ENCODE measurements at places on chromosomes 5 and 9. TPM values are rescaled to one million over a fixed set of nuclear protein-coding genes. Genes with fewer than 3 reads are reported as not detected.

DNA sequence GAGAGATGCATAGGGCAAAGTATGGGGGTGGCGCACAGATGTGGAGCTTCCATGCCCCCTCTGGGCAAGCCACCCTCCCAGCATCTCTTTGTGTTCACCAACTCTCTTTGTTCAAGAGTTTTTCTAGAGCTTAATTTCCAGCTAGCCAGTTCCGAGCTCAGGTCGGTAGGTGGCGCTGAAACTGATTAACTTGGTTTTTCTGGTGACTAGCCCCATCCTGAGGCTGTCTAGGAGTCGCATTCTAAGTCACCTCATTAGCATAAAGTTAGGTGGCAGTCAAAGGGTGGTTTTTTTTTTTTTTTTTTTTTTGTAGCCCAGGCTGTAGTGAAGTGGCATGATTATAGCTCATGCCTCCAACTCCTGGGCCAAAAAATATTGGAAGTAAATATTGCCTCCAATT is 476.4 kb downstream of the KDM4C start:
- no peak for DNase-seq

GRCh38 chr5:145345511-145346287 is 489.4 kb downstream of the PRELID2 start:
- DNase-seq: no peak

GRCh38 chr5:6775571-6775970 is 62.3 kb downstream of the TENT4A start:
- no peak for DNase-seq

- no peak for DNase-seq
These were observed 70.3 kb upstream of the EPB41L4B start for GRCh38 chr9:109391176-109391575.

- DNase-seq: no peak
These were observed 3.2 kb upstream of the SMIM23 start for GRCh38 chr5:171782332-171782966.

- DNase-seq: no peak
These were observed 78.5 kb upstream of the PDE4D start for GRCh38 chr5:59972043-59972442.

DNA sequence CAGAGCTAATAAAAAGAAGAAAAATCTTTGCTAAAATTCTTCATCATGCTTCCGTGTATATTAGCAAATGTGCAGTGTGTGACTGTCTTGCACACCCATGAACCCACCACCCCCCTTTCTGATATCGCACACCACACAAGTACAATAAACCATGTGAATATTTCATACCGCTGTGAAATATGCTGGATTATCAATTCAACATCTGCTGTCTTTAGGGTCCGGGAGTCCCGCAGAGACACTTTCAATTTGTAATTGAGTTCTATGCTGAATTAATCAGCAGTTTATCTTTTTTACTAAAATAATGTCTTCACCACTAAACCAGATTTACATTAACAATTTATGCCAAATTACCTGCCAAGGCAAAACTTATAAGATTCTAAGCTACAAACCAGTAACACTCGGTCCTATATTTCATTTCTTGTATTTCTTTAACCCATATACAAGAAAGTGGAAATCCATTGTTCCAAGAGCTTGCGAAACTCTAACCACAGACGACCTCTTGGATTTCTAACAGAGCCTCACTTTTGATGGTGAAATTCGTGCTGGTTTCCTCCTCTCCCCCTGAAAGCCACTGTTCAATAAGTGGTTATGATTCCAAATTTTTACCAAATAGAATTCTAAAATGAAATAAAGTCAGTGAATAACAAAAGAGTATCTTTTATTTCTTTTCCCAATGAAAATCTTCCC is 44.2 kb downstream of the PSMB7 start:
- DNase-seq: no peak

- DNase-seq: no peak
These were observed 64.8 kb downstream of the ERCC6L2 start for GRCh38 chr9:95940265-95940664.

DNA sequence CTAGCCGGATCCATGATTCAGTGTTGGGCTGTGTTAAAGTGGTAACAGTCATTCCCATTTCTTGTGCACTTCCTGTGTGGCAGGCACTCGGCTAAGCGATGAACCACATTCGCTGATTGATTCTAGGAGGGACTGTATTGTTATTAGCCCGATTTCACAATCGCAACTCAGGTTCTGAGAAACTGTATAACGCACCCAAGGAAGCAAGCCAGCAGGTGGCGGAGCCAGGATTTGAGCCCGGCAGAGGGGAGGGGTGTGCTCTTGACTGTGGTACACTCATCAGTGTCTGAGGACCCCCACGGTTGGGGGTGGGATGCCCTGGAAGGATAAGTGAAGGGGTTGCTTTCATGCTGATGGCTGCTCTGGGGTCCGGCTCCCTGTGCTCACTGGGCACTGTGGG is 34.7 kb downstream of the LRSAM1 start:
- no peak for DNase-seq

- no peak for DNase-seq
These were observed 15.0 kb downstream of the CNTFR start for GRCh38 chr9:34574571-34574970.

DNA sequence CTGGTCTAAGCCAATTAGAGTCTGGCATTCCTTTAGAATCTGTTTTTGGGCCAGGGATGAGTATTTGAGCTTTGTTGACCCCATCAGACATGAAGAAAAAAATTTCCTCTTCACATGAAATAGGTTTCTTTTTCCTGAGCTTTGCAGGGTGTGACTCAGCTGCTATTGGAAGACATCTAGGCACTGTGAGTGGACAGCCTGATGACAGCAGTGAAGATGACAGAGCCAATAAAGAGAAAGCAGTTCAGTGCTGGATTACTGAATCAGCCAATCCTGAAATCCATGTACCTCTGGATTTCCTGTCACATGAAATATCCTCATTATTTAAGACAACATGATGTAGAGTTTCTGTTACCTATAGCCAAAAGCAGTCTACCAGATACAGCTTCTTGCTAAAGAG is 51.3 kb upstream of the GRIA1 start:
- DNase-seq: no peak

GRCh38 chr5:34608859-34609648 is 47.1 kb upstream of the RAI14 start:
- DNase-seq: peak; percentile 71

DNA sequence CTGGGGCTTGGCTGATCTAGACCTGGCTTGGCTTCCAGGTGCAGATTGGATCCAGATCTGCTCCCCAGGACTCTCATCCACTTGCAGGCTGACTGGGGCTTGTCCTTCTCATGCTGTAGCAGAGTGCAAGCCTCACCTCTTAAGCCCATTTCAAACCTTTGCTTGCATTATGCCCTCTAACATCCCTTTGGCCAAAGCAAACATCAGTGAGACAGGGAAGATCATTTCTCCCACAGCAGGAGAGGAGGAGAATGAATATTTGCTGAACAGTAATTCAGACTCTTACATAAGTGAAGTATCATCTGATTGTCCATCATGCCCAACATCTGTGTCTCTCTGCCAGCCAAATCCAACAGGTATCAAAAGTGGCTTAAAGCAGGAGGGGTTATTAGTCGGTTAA is 194.9 kb downstream of the C9orf152 start:
- DNase-seq: no peak

- no peak for DNase-seq
These were observed 23.5 kb upstream of the IL7R start for GRCh38 chr5:35833224-35833623.

DNA sequence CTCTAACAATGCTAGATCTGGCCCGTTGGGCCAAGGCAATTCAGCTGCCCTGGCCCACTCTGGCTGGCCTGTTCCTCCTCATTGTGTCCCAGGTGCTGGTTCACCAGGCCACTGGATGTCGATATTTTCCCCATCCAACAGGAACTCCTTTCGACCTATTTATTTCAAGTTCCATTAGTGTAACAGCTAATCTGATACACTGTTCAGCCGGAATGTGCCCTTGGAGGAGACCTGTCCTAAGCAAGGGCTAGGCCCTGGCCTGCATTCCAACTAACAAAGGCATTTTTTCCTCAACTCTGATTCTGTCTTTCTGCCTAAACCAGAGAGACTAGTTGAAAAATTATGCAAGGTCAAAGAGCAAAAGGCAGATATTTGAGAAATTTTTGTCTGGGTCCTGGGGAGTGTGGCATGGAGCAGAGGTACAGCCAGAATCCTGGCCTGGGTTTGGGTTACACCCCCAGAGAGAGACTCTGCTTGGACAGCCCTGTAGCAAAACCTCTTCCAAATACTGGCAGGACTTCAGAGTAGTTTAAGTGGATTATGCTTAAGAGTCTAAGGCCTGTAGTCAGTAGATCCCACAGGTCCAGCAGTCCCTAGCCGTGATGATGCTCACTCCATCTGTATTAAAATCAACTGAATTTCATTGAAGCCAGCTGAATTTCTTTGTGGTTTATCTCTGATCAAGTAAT is 36.1 kb downstream of the MARCHF11 start:
- DNase-seq: peak; percentile 10

GRCh38 chr9:120920806-120921178 is 5.8 kb downstream of the TRAF1 start:
- DNase-seq: no peak

DNA sequence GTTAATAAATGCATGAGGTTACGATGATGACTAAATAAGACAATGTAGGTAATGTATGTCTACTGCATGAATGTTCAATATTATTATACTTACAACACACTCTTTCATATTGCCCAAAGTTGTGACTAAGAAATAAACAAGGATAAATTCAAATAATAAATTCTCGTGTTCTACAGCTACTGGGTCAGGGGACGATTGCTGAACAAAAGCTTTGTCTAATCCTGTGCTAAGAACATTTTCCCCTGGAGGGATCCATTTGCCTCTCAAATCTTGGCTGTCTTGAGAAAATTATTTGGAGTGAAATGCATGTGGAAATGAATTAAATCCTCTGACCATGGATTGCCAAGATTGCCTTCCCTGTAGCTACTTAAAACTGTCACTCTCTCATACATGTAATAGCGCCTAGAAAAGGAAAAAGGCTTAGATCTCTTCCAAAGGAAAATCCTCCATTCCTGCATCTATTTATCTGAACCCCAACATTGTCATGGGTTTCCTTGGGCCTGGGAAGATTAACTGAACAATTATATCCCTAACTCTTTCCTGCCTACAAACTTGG is 893.8 kb upstream of the ACO1 start:
- no peak for DNase-seq

- DNase-seq: no peak
These were observed 282.4 kb upstream of the ADAMTS16 start for GRCh38 chr5:4857761-4858160.

DNA sequence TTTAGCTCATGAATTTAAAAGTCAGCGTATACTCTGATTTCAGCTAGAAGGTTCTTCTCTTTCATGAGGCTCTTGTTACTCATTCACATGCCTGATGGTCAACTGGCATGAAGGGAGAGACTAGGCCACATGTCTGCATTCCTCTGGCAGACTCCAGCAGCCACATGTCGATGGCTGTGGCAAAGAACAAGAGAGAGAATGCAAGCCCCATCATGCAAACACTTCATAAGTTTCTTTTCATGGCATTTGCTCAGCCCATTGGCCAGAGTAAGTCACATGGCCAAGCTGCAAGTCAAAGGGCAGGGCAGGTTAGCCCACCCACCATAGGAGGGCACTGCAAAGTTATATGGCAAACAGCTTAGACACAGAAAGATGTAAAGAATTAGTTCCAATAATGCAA is 5.4 kb downstream of the KCNV2 start:
- DNase-seq: peak; percentile 38

DNA sequence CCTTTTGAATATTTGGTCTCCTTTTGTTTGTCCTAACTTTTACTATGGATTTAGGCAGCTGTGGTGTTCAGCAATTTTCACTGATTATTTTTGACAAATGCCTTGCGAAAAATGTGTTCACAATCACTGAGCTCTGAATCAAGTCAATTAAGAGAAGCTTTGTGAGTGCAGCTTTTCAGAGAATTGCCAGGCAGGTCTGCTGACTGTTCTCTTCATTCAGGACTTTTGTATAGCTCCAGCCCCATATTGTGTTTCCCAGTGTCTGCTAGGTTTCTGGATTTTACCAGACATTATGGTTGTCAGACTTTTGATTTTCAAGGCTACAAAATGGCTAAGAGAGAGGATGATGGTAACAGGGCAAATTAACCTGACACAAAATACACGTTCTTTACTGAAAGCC is 1055.9 kb downstream of the CDH18 start:
- no peak for DNase-seq

DNA sequence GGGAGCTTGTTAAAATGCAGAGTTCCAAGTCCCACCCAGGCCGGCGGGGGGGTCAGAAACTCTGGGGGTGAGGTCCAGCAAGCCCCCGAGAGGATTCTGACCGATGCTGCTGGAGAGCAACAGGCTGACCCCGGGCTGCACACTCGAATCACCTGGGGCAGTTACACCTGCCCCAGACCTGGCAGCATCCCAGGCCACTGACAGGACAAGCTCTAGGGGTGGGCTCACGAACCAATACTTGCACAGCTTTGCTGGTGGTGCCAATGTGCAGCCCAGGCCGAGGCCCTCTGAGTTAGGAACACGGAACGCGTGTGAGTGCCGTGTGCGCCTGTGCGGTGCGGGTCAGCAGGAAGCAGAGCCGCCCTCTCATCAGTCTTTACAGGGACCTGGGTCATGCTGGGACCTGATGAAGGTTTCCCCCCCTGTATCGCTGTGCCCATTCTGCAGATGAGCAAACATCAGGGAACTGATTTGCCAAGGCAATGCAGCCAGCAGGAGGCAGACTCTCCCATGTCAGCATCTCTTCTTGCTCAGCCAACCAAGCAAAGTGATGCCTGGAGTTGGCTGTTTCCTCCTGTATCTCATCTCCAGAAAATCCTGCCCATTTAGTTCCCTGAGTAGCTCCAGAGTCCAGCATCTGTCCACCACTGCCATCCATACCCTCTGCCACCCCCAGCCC is 16.3 kb downstream of the FAM163B start:
- DNase-seq: no peak

DNA sequence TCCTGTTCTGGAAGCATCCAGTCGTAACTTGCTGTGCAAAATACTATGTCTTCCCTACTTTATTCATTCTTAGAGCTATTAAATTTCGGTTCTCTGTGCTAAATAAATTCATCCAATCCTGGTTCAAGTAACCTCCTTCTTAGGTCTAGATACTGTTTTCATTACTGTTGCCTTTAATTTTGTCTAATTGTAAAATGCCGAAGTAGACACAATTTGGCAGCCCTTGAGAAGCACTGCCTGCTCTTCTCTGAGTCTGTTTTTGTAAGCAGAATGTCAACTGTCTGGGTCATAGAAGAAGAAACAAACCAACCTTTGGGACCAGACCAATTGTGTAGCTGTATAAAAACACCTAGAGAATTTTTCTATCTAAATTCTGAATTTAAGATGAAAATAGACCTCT is 249.3 kb downstream of the PJA2 start:
- DNase-seq: no peak

GRCh38 chr5:122121479-122122465 is 7.6 kb upstream of the ZNF474 start:
- DNase-seq: no peak

ARSB gene
- polyA plus RNA-seq: 20.4 TPM

LCN1 gene
- polyA plus RNA-seq: not detected

OR13C3 gene
- polyA plus RNA-seq: not detected

SLC34A3 gene
- 0.29 TPM for polyA plus RNA-seq

ANXA1 gene
- polyA plus RNA-seq: 115 TPM

IGFBPL1 gene
- polyA plus RNA-seq: 0.72 TPM

SLC45A2 gene
- 0.16 TPM for polyA plus RNA-seq

CAMK2A gene
- 32.6 TPM for polyA plus RNA-seq
